ENCODE measurements at places on chromosomes 4 and X.

DNA sequence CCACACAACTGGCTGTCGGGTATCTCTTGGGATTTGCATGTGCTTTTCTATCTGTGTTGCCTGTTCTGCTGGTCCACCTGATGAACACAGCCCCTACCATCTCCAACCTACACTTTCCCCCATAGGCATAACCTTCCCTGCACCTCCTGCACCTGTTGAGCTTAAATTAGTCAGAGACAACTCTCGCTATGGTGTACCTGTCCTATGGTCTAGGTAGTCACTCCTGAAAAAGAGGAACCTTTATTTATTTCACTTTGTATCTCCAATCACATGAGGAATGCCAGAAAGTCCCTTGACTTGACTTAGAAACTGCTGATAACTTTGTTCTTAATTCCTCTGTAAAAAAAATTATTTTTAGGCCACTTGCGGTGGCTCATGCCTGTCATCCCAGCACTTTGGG is 338.1 kb downstream of the DHRSX start:
- DNase-seq, result no peak

GRCh38 chrX:69158166-69158980 is 6.9 kb downstream of the PJA1 start:
- DNase-seq, result peak; percentile 41

DNA sequence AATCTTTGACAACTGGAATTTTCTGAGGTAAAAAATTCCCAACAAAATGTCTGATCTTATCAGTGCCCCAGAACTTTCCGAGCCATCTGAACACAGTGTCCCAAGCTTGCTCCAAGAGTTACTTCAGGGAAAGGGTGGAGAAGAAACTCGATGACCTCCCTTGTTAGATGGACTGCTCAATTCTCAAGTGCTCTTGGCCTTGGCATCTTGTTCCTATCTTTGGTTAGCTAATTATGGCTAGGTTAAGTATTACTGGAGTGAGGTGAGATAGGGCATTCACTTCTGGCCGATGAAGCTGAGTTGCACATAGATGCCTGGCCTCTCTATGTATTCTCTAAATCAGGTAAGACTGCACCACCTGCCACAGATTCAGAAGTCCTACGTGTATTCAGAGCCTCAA is 9.1 kb upstream of the S100G start:
- DNase-seq, result no peak

DNA sequence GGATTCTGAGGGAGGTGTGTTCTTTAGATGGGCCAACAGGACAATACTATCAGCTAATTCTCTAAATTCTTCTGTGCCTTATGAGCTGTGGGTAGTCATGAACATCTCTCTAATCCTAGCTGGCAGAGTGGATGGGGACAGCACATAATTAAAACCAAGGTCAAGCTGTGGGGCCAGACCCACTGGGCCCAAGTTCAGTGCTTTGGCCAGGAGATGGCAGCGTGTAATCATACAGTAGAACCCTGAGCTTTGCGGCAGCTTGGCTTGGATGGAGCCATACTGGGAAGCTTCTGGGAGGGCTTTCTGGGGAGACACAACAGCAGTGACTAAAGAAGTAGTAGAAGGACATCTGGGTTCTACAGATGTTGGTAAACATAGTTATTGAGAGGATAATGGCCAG is 140.3 kb upstream of the CXCL13 start:
- DNase-seq, result peak; percentile 61

DNA sequence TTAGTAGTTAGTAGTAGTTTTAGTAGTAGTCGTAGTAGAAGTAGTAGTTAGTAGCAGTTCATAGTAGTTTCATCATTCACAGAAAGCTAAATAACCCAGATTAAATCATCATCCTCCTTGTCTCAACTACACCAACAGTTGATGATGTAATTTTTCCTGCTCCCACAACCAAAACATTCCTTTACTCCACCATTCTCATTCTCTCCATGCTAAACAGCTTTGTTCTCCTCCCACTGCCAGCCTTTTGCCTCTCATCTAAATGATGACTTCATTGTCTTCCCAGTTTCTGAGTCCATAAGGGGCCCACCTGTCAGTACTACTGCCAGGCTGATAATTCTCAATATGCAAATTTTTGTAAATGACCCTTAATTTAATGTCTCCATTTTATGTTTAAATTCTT is 68.9 kb downstream of the ARHGAP24 start:
- DNase-seq, result no peak

GRCh38 chr4:174532445-174532844 is 10.2 kb upstream of the HPGD start:
- DNase-seq, result no peak

GRCh38 chr4:16417198-16417597 is 190.9 kb upstream of the TAPT1 start:
- no peak for DNase-seq

DNA sequence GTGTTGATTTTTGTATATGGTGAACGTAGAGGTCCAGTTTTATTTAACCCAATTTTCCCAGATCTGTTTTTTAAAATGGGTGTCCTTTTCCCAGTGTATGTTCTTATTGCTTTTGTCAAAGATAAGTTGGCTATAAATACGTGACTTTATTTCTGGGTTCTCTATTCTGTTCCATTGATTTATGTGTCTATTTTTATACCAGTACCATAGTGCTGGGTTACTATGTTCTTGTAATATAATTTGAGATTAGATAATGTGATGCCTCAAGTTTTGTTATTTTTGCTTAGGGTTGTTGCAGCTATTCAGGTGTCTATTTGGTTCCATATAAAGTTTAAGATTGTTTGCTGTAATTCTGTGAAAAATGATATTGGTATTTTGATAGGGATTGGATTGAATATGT is 749.1 kb upstream of the GRIA3 start:
- no peak for DNase-seq

- no peak for DNase-seq
Observed at GRCh38 chrX:111086591-111087006, 9.4 kb upstream of the PAK3 start.

GRCh38 chrX:38973322-38973721 is 172.1 kb downstream of the MID1IP1 start:
- no peak for DNase-seq

DNA sequence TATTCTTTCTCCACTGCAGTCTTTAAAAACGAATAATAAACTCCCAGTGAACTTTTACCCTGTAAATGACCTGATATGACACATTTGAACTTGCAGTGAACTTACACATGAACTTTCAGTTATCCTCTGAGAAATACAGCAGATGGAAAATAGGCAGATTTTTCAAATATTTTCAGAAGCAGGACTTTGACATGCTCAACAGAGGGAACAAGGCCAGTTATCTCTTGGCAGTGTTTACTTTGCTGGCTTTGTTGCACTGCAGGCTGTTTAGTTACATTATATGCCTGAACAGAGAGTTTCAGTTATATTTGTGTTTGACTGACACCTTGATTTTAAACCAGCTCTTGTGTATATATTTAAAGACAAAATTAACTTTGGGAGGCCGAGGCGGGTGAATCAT is 47.6 kb upstream of the FGG start:
- no peak for DNase-seq

- DNase-seq, result no peak
Observed at GRCh38 chr4:55437356-55437796, 41.6 kb downstream of the TMEM165 start.

GRCh38 chr4:20698382-20698781 is 1.9 kb upstream of the PACRGL start:
- no peak for DNase-seq

GRCh38 chrX:10393899-10394298 is 226.5 kb downstream of the MID1 start:
- DNase-seq, result no peak

DNA sequence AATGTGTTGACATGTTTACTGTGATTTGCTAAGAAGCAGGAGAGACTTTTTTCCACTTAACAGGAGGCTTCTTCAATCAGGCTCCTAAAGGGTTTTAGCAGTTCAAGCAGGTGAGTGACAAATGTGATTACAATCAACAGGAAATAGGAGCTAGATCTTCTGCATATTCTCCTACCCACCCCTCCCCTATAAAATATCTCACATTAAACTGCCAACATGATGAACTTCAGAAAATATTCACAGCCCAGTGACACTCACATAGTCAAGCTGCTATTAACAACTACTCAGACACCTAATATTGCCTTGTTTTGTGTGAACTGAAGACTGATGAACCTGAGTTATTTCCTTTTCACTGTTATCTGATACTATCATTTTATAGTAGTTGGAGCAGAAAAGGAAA is 55.9 kb upstream of the ANTXR2 start:
- DNase-seq, result no peak

- no peak for DNase-seq
Observed at GRCh38 chrX:3177851-3178250, 136.6 kb downstream of the ARSF start.

- DNase-seq, result no peak
Observed at GRCh38 chrX:122187069-122187713, 996.9 kb upstream of the GRIA3 start.

DNA sequence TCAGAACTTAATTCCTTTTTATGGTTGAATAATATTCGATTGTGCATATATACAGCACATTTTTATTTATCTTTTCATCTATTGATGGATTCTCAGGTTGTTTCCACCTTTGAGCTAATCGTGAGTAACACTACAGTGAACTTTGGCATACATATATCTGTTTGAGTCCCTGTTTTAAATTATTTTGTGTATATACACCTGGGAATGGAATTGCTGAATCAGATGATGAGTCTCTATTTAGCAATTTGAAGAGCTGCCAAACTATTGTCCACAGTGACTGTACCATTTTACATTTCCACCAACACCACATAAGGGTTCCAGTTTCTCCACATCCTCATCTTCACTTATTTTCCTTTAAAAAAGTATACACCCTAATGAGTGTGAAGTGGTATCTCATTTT is 166.2 kb upstream of the FGF13 start:
- no peak for DNase-seq

DNA sequence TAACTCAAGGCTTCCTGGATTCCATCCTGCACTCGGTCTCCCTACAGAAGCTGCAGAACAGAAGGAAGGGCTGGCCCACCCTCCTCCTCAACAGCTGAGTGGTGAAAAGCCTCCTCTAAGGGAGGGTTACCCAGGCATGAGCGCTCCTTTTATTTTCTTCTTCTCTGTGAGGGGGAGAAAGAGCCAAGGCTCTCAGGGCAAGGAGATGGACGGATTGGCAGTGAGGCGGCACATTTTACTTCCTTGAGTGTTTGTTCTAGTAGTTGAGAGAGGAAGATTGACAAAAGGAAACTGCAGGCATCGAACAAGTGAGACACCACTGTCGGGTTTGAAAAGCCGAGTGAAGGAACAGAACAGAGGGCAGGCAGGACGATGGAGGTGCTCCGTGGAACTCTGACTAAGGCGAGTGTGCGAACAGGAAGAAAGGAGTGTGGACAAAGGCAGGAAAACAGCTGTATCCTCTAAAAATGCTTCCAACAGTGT is 38.4 kb upstream of the STS start:
- no peak for DNase-seq

DNA sequence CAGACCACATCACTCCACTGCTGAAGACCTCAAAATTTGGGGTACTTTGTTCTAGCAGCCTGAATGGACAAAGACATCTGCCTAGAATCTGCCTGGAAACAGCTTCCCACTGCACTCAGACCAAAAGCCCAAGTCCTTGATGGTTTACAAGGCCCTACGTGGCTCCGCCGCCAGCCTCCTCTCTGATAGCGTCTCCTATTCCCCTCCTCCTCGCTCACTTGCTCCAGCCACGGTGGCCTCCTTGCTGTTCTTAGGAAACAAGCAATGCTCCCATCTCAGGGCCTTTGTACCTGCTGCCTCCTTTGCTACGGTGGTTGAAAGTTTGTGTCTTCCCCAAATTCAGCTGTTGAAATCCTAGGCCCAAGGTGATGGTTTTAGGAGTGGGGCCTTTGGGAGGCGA is 34.7 kb upstream of the SORCS2 start:
- DNase-seq, result no peak

Measured in activated CD4-positive, alpha-beta T cell treated with anti-CD3 and anti-CD28 coated beads for 48 hours (primary cell).